CD4-positive, alpha-beta T cell treated with Interleukin-12 subunit alpha and Interleukin-12 subunit beta, for 1 hour (primary cell): ENCODE measurements at places on chromosomes 12 and 14.

- DNase-seq, result no peak
These were observed 20.7 kb downstream of the XRCC3 start for GRCh38 chr14:103694572-103695026.

DNA sequence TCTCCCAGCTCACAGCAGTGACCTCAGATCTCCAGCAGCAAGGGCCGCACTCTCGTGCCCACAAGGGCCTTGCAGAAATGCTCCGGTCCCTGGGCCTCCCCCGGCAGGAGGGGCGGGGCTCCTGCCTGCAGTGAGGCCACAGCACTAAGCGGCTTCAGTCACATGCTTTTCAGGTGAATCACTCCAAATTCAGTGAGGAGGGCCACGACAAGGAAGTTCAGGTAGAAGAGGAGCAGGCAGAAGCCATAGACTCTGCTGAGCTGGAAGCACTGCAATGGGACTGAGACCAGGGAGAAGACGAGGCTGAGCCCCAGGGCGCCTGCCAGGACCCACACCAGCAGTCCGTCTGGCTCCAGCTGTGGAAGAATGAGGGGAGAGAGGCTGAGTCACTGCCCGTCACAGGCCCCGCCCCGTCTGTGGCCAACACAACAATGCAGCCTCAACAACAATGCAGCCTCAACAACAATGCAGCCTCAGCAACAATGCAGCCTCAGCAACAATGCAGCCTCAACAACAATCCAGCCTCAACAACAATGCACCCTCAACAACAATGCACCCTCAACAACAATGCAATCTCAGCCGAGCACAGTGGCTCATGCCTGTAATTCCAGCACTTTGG lies 35.2 kb downstream of the SLC8B1 start:
- no peak for DNase-seq

- DNase-seq, result no peak
These were observed 12.7 kb upstream of the HDAC7 start for GRCh38 chr12:47832263-47832933.

- no peak for DNase-seq
These were observed 947 bp upstream of the LRRC9 start for GRCh38 chr14:59918824-59919569.

- no peak for DNase-seq
These were observed 71.5 kb upstream of the ARHGAP5 start for GRCh38 chr14:32005628-32006027.

DNA sequence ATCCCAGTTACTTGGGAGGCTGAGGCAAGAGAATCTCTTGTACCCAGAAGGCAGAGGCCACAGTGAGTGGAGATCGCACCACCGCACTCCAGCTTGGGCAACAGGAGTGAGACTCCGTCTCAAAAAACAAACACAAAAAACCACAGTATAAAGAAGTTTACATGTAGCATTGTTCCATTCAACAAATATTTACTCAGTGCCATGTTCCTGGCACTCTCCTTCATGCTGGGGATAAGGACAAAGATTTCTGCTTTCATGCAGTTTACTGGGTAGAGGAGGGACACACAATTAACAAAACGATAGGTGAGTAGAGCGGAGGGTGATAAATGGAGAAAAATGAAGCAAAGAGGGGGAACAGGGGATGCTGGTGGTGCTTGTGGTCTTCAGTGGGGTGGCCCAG lies 68.2 kb upstream of the OVCH1 start:
- no peak for DNase-seq

GRCh38 chr12:132710043-132710404 lies 618 bp upstream of the PGAM5 start:
- no peak for DNase-seq

DNA sequence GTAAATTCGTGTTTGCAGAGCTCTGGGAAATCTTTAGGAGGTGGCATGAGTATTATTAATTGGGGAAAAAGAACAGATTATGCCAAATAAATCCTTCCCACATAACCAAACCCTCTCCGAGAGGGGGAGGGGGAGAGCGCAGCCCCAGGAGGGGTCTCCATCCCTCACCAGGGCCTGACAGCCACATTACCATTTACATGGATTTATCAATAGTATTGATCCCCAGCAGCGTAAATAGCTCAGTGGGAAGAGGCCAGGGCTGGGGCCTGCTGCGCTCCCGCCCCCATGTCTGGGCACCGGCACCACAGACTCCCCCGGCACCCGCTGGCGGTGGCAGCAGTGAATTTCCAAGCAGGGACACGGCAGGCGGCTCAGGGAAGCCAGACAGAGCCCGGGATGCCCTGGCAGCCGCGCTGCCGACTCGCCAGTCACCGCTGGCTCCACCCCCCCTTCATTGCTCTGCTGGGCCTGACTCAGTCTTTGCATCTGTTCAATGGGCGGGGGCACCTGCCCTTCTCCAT lies 2.4 kb downstream of the NCOR2 start:
- DNase-seq, result no peak

DNA sequence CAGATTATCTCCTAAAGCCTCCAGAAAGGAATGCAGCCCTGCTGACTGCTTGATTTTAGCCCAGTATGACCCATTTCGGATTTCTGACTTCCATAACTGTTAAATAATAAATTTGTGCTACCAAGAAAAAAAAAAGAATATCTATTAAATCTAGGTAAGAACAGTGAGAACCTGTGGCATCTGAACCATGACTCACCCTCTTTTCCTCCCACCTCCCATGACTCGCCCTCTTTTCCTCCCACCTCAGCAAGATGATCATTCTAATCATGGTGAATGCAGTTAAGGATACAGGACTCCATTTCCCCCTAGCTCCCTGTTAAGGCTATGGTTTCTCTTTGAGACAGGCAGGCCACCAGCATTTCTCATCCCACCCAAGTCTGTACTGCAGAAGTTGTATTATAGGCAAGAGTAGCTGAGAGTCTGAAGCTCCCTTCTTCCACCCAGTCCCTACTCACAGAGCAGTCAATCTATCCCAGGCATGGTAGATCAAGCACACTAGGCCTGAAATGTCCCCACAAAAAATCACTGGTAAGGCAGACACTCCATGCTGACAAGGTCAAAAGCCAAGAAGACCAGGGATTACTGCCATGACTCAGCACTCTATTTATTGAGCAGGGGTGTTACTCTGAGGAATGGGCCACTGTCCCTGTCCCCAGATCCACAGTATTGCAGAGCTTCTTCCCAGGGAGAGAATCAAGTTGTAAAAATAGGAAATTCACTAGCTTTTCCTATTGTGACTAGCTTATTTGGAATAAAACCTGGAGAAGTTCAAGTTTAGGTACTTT lies 188.9 kb downstream of the ADAMTS20 start:
- DNase-seq, result no peak

DNA sequence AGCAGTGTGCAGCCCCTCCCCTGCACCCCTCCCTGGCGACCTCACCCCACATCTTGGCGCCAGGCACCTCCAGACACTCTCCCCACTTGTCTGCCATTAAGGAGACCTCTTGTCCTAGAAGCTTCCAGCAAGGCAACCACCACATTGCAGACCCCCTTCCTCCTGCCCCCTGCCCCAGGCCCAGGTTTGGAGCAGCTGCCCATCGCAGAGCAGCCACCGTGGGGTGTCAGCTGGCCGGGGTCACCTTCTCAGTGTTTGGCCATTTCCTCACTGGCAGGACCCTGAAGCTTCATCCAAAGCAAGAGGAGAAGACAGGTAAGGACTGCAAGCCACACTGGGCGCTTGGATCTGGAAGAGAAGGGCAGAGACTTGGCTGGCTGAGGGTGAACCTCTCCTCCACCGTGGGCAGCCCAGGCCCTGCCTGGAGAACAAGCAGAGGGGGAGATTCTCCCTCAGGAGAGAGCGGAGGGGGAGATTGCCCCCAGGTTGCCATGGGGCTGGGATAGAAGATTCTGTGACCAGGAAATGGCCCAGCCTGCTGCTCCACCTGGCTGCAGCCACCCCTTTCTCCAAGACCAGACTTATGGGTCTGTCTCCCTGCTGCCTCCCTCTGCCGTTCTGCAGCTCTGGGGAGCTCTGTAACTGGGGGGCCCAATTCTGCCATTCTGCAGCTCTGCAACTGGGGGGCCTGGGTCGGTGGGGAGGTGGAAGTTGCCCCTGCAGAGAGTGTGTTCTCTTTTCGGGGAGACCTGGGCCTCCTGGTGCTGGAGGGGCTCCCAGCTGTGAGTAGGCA lies 72.9 kb upstream of the C14orf180 start:
- DNase-seq, result no peak

DNA sequence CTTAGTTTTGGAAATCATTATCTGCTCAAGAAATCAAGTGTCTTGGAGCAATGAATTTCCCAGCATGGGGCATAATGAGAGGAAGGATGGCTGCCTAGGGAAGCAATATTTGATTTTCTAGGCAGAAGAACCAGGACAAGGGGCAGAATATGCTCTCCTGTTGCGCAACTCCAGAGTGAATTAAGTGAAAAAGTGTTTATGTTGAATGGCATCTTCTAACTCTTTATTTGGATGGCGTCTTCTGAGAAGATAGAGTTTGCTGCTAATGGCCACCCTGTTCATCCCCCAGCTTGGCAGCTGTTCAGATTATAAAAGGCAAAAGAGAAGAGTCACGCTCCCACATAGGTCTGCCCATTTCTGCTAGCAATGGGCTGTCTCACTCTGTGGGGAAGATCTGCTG lies 1278.1 kb downstream of the AACS start:
- DNase-seq, result no peak

DNA sequence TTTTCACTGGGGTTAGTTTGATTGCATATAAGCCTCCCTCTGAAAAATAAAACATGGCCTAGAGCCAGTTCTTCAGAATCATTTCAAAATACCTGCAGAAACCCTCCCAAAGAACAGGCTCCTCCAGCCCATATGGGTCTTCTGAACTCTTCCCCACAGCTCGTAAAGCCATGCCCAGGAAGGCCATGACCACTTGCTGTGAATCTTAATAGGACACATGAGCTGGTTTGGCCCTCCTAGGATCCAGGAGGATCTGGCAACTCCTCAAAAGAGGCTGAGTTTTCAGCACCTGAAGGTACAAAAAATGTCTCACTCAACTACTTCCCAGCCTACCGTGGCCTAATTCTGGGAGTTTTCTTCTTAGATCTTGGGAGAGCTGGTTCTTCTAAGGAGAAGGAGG lies 2.4 kb downstream of the MYBPC1 start:
- no peak for DNase-seq

GRCh38 chr14:99892406-99892805 lies 99.2 kb downstream of the EML1 start:
- no peak for DNase-seq

DNA sequence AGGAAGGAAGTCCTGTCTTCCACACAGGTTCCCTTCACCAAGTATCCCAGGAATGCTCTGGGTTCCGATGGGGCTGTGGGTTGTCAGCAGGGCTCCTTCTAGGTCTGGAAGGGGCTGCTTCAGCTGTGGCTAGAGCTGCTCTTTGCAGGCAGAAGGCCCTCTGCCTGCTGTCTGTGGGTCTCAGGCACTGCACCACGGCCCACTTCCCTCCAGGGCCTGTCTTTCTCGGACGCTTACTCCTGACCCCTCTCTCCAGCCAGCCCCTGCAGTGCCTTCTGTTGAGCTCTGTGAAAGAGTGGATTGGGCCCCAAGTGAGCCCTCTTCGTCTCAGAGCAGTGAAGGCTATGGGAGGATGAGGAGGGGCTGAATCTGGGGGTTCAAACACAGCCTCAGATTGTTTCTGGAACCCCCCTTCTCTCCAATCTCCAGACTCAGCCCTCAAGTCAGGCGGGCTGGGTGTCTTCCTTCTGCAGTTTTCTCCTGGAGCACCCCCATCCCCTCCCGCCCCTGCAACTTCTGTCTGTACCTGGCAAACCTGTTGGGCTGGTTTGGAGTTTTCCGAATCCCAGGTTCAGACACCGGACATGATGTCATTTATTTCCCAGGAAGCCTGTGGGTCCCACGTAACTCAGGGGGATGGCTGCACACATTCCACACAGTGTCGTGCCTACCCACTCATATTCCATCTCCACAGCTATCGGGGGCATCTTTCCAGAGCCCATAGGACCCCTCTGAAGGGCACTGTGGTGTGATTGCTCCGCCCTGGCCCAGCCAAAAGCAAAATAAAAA lies 24.9 kb upstream of the SPPL3 start:
- no peak for DNase-seq

DNA sequence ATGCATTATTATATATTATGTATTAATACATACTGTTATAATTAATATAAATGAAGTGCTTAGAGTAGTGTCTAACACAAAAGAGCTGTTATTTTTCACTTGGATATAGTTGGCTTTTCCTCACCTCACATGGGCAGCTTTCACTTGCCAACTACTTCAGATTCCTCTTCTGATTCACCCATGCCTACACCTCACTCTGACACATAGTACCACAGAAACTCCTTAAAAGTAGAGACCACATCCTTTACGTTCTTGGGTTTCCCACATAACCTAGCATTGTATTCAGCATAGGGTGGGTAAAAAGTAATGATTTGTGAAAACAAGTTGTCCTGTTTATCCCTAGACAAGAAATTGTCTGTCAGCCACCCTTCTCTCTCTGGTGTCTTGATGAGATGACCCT lies 61.0 kb downstream of the DIO2 start:
- DNase-seq, result no peak

GRCh38 chr14:99986396-99986795 lies 78.8 kb upstream of the EVL start:
- DNase-seq, result no peak

GRCh38 chr14:51367600-51367931 lies 127.5 kb downstream of the TMX1 start:
- no peak for DNase-seq

GRCh38 chr12:50058743-50059312 lies 1.4 kb downstream of the ASIC1 start:
- no peak for DNase-seq

DNA sequence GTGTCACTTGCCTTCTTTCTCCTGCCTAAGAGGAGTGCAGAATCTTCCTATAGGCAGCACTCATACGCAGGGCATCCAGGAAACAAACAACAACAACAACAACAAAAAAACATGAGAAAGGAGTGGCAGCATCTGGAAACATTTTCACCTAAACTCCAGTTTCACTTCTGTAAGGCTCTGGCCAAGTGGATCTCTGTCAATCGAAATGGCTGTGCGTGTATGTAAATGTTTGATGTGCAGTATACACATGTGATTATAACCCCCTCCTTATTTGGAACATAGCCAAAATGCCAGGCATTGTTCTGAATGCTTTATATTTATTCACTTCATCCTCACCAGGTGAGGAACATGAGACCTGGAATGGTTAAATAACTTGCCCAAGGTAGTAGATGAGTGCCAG lies 76.8 kb downstream of the COX16 start:
- no peak for DNase-seq

- no peak for DNase-seq
These were observed 4.0 kb upstream of the KRT73 start for GRCh38 chr12:52622349-52622748.

DNA sequence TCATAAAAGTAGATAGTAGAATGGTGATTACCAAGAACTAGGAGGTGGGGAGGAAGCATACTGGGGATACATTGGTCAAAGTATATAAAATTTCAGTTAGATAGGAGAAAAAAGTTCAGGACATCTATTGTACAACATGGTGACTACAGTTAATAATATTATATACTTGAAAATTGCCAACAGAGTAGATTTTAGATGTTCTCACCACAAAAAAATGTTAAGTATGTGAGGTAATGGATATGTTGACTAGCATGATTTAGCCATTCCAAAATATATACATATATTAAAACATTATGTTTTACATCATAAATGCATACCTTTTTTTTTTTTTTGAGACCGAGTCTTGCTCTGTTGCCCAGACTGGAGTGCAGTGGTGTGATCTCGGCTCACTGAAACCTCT lies 31.0 kb downstream of the TMEM116 start:
- DNase-seq, result no peak

- no peak for DNase-seq
These were observed 866 bp upstream of the PITPNM2 start for GRCh38 chr12:123151457-123152454.

- DNase-seq, result no peak
These were observed 8.5 kb upstream of the SCARB1 start for GRCh38 chr12:124872068-124872719.

GRCh38 chr12:90027889-90028634 lies 319.4 kb upstream of the ATP2B1 start:
- DNase-seq, result no peak
